ENCODE measurements at places on chromosomes 5 and 9. TPM values are rescaled to one million over a fixed set of nuclear protein-coding genes. Genes with fewer than 3 reads are reported as not detected.

GRCh38 chr5:26343801-26344325, 694.5 kb downstream of the CDH9 start:
- H3K4me3 ChIP-seq, result no peak overlapping the region
- H3K27me3 ChIP-seq, result no peaks in the 10 kb centered on the region
- no peak overlapping the region for H3K27ac ChIP-seq
- no peaks in the 10 kb centered on the region for H3K36me3 ChIP-seq

C7 gene
- not detected for total RNA-seq

DNA sequence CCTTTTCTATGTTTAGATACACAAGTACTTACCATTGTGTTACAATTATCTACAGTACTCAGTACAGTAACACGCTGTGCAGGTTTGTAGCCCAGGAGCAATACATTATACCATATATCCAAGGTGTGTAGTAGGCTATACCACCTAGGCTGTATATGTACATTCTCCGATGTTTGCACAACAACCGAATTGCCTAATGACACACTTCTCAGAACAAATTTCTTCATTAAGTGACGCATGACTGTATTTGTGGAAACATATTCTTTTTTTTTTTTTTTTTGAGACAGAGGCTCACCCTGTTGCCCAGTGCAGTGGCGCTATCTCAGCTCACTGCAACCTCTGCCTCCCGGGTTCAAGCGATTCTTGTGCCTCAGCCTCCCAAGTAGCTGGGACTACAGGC, 4.0 kb upstream of the RAD23B start:
- no peak for DNase-seq
- H3K4me1 ChIP-seq, result peaks cover 19% of the 10 kb centered on the region
- no peak overlapping the region for H3K4me3 ChIP-seq
- H3K27me3 ChIP-seq, result peaks cover 10% of the 10 kb centered on the region

ALDOB gene
- total RNA-seq, result not detected

DNA sequence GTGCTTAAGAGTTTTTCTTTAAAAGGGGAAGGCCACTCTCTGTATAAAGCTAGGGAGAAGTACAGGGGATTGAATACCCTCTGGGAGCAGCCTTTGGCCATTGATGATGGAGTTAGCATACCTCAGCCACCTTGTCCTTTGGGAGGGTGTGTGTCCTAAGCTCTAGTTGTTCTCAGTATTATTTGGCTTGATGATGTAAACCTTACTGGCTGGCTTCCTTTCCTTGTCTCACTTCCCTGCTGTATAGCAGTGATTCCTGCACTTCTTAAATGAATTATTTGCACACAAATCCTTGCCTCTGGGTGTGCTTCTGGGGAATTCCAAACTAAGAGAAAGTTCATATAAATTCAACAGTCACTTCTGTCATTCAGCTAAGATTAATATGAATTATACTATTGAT, 234.9 kb upstream of the RIOK2 start:
- no peaks in the 10 kb centered on the region for H3K27me3 ChIP-seq
- no peaks in the 10 kb centered on the region for H3K36me3 ChIP-seq
- DNase-seq, result no peak
- H3K4me3 ChIP-seq, result no peak overlapping the region
- H3K27ac ChIP-seq, result no peak overlapping the region

- no peaks in the 10 kb centered on the region for H3K27me3 ChIP-seq
- DNase-seq, result no peak
- no peak overlapping the region for H3K4me3 ChIP-seq
Measured at GRCh38 chr9:97675655-97676054, 21.5 kb downstream of the XPA start.
